ENCODE measurements at places on chromosomes 1 and 21. TPM values are rescaled to one million over a fixed set of nuclear protein-coding genes. Genes with fewer than 3 reads are reported as not detected.
A peak's percentile ranks its signal among the peaks of the same experiment; 100 is the strongest.

- peaks cover 5% of the 10 kb centered on the region for H3K36me3 ChIP-seq
- H3K4me3 ChIP-seq: no peak overlapping the region
- H3K4me1 ChIP-seq: peaks cover 24% of the 10 kb centered on the region
- H3K27ac ChIP-seq: no peak overlapping the region
- DNase-seq: peak; percentile 32
Measured at GRCh38 chr1:53580739-53581475, 121.7 kb downstream of the DMRTB1 start.

GRCh38 chr21:14562959-14563358 lies 16.8 kb upstream of the SAMSN1 start:
- DNase-seq: no peak
- H3K27me3 ChIP-seq: no peaks in the 10 kb centered on the region
- H3K4me3 ChIP-seq: no peak overlapping the region
- no peak overlapping the region for H3K27ac ChIP-seq
- H3K4me1 ChIP-seq: no peaks in the 10 kb centered on the region
- no peaks in the 10 kb centered on the region for H3K36me3 ChIP-seq

- no peak overlapping the region for H3K4me3 ChIP-seq
- peaks cover 4% of the 10 kb centered on the region for H3K36me3 ChIP-seq
- H3K4me1 ChIP-seq: peaks cover 12% of the 10 kb centered on the region
- no peaks in the 10 kb centered on the region for H3K27me3 ChIP-seq
- no peak for DNase-seq
Measured at GRCh38 chr1:165877940-165878556, 50.6 kb downstream of the UCK2 start.

DNA sequence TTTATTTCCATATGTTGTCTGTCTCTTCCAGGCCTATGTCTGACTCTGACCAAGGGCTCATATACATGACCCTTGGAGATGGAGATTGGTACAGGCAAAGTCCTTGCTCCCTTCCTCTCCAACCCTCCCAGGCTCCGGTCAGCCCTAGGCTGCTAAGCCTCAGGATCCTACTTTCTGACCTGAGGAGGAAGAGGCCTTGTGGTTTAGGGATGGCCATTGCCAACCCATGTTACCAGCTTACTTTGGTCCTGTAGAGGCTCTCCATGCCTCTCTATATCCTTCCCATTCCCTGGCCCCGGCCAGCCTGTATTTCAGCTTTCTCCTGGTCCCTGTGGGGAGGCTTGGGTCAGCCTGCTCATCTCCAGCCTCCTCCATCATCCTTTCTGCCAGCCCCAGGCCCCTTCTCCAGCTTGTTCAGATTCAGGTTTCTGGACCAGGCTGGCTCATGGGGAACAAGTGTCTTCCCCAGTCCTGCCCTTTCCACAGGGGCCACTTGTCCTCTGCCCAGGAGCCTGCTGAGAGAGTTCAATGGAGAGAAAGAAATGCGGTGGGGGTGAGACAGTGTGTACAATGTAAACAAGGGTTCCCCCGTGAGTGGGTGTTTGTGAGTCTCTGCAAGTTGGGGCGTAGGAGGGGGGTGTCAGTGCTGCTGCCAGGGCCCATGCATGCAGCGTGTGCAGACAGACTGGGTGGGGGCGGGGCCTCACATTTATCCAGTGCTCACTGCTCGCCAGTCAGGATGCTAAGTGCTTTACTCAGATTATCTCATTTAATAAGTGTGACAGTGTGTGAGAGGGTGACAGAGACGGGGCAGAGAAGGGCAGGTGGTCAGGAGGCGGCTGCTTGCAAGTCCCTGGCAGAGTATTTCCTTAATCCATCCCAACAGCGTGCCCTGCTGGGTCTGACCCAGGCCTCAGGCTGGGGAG lies 31.3 kb upstream of the FOXO6 start:
- peaks cover 2% of the 10 kb centered on the region for H3K27me3 ChIP-seq
- no peaks in the 10 kb centered on the region for H3K36me3 ChIP-seq
- H3K27ac ChIP-seq: no peak overlapping the region
- H3K4me1 ChIP-seq: no peaks in the 10 kb centered on the region
- DNase-seq: no peak

GRCh38 chr1:190436615-190437014 lies 41.0 kb downstream of the BRINP3 start:
- H3K4me3 ChIP-seq: no peak overlapping the region
- H3K27ac ChIP-seq: no peak overlapping the region
- no peaks in the 10 kb centered on the region for H3K36me3 ChIP-seq
- DNase-seq: no peak

DNA sequence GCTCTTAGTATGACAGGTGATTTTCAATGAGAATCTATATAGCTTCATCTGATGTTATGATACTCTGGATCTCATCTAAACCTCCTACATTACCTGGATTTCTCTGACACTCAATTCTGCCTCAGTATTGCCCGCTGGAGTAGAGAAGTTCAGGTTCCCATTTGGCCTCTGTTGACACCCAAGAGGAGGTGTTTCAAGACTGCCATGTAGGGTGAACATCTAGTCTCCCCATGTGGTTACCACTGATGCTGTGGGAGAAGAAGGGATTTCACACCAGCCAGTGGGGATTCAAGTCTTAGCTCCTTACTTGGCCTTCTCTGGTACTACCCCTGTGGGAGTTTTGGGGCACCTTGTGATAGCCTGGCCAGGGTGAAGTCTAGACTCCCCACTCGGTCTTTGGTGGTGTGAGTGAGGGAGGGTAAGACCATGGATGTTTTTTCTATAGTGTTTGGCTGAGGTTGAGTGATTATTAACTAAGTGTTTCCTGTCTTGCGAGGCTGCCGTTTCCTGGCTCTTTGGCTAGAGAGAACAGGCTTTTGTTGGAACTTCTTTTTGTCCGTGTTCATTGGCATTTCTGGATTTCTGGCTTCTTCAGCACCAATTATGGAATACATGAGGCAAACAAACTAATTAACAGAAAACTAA lies 90.7 kb downstream of the RHOU start:
- no peak overlapping the region for H3K4me3 ChIP-seq
- DNase-seq: no peak
- no peak overlapping the region for H3K27ac ChIP-seq
- no peaks in the 10 kb centered on the region for H3K36me3 ChIP-seq

DNA sequence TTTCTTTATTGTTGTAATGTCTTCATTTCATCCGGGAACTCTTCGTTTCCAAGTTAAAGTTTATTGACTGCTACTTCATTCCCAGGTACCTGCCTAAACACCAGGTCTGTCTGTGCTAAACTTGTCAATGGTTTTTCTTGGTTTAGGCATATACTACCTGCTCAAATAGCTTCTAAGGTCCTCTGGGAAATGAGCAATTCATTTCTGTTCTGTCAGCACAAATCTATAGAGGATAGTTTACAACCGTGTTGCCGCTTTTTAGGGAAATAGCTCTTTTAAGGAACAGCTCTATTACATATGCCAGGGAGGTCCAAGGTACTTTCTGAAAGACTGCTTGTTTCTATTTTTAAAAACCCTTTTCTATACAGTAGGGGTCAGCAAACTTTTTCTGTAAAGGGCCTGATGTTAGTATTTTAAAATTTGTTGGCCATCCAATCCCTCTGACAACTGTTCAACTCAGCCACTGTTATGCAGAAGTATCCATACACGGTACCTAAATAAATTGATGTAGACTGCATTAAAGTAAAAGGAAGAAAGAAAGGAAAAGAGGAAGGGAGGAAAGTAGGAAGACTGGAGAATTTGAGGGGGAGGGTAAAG lies 222.7 kb upstream of the PTBP2 start:
- peaks cover 15% of the 10 kb centered on the region for H3K27me3 ChIP-seq
- H3K27ac ChIP-seq: no peak overlapping the region
- no peak overlapping the region for H3K4me3 ChIP-seq
- DNase-seq: no peak
- no peaks in the 10 kb centered on the region for H3K36me3 ChIP-seq

GRCh38 chr1:213605732-213606131 lies 382.0 kb upstream of the PROX1 start:
- peaks cover 5% of the 10 kb centered on the region for H3K27me3 ChIP-seq
- no peak for DNase-seq
- no peaks in the 10 kb centered on the region for H3K4me1 ChIP-seq
- no peak overlapping the region for H3K27ac ChIP-seq
- H3K4me3 ChIP-seq: no peak overlapping the region
- no peaks in the 10 kb centered on the region for H3K36me3 ChIP-seq

DNA sequence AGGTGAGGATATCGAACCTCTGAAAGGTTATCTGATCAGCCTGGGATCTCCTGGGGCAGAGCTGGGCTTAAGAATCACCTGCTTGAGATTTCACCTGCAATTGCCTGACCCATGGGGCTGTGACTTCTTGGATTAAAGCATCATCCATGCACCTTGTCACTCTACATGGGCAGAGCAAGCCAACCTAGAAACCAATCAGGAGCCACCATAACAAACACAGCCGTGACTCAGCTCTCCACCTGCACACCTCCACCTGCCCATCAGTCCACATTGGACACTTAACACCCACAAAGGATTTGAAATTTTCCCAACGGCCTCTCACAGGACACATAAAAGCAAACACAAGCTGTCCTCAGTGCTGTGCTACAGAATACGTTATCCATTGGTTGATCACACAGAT lies 35.1 kb upstream of the ETS2 start:
- H3K4me1 ChIP-seq: peaks cover 46% of the 10 kb centered on the region
- no peaks in the 10 kb centered on the region for H3K36me3 ChIP-seq
- no peak overlapping the region for H3K4me3 ChIP-seq
- no peaks in the 10 kb centered on the region for H3K27me3 ChIP-seq
- H3K27ac ChIP-seq: no peak overlapping the region

- H3K4me1 ChIP-seq: peaks cover 7% of the 10 kb centered on the region
- peaks cover 9% of the 10 kb centered on the region for H3K27me3 ChIP-seq
- no peak for DNase-seq
- no peak overlapping the region for H3K4me3 ChIP-seq
- no peak overlapping the region for H3K27ac ChIP-seq
Measured at GRCh38 chr21:29725025-29725736, 214.6 kb downstream of the GRIK1 start.

DNA sequence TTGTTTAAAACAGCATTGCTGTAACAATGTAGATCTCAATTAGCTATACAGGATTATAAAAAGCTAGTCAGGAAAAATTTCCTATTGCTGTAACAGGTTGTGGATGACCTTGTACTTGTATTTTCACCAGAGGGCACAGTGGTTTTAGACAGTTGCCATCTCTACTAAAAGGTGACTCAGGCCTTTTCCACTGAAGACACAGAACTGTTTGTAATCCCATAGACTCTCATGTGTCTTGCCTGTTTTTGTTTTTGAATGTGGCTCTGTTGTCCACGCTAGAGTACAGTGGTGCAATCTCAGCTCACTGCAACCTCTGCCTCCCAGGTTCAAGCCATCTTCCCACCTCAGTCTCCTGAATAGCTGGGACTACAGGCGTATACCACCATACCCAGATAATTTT lies 5.9 kb downstream of the MTFR1L start:
- H3K4me3 ChIP-seq: no peak overlapping the region
- no peak for DNase-seq
- H3K27ac ChIP-seq: peak overlapping the region; percentile 12
- H3K4me1 ChIP-seq: peaks cover 17% of the 10 kb centered on the region
- H3K27me3 ChIP-seq: no peaks in the 10 kb centered on the region

DNA sequence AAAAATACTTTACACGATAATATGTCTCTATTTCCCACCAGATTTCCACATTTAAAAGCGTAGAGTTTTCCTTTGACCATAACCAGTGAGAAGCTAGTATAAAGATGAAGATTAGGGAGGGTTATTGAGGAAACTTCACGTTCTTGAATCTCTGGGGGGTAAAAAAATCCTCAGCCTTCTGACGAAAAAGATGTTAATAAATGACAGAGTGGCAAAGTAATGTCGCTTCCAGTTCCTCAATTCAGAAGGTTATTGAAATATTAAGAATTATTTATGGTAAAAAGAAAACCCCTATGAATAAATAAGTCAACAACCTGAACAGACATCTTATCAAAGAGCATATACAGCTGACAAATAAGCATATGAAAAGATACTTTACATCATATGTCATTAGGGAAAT lies 241.0 kb downstream of the GPATCH2 start:
- DNase-seq: no peak
- H3K4me1 ChIP-seq: no peaks in the 10 kb centered on the region

GRCh38 chr1:224435318-224435763 lies 744 bp upstream of the WDR26 start:
- no peaks in the 10 kb centered on the region for H3K27me3 ChIP-seq
- H3K36me3 ChIP-seq: peaks cover 2% of the 10 kb centered on the region
- H3K4me3 ChIP-seq: peak overlapping the region; percentile 90
- peaks cover 48% of the 10 kb centered on the region for H3K4me1 ChIP-seq
- peak overlapping the region; percentile 99 for H3K27ac ChIP-seq

DNA sequence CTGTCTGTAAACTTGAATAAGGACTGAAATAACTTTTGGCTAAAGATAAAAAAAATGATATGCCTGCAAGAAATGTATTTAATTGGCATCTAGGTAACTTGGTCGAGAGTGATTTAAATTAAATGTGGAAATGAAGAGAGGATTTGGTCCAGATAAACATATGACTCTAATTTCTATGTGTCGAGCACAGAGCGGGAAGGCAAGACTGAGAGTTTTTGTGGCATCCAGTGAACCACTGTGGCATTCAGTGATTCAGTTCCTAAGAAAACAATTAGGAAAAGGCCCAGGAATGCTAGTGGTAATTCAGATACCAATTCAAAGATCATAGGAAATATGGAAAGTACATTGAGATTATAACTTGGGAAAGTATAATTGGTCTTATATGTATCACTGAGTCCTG lies 39.6 kb downstream of the PDE4B start:
- no peaks in the 10 kb centered on the region for H3K36me3 ChIP-seq
- H3K27ac ChIP-seq: no peak overlapping the region
- peaks cover 10% of the 10 kb centered on the region for H3K27me3 ChIP-seq
- H3K4me1 ChIP-seq: peaks cover 8% of the 10 kb centered on the region
- no peak for DNase-seq

- H3K27ac ChIP-seq: no peak overlapping the region
- H3K4me3 ChIP-seq: no peak overlapping the region
- DNase-seq: no peak
- H3K4me1 ChIP-seq: peaks cover 30% of the 10 kb centered on the region
- no peaks in the 10 kb centered on the region for H3K36me3 ChIP-seq
- no peaks in the 10 kb centered on the region for H3K27me3 ChIP-seq
Measured at GRCh38 chr21:16838331-16838730, 674.5 kb upstream of the CXADR start.

DNA sequence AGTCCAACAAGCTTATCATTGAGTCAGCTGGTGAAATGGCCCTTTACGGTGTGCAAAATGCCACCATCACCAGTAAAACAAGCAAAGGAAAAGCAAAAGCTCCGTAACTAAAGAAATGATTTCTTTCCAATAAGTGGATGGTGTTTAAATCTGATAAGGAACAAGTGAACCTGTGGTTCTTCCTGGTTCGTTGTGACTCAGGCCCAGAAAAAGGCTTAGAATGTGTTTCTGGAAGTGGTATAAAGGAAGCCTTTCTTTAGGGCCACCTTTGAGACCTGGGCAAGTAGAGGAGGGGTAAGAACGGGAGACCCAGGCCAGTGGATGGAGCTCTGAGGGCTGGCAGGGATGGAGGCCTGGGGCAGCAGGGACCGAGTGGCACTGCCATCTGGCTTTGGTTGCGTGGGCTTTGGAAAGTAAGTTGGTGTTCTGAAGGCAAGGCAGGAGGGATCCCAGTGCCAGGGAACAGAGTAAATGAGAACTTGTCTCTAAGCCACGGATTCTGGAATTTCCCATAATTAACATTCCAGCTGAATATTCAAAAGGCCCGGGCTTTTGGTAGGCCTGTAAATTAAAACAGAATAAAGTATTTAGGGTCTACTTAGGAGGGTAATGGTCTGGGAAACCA lies 87.9 kb upstream of the LMO4 start:
- no peaks in the 10 kb centered on the region for H3K27me3 ChIP-seq
- peaks cover 3% of the 10 kb centered on the region for H3K4me1 ChIP-seq
- H3K27ac ChIP-seq: no peak overlapping the region
- no peaks in the 10 kb centered on the region for H3K36me3 ChIP-seq

LRRC3 gene
- 3.3 TPM for total RNA-seq

ARTN gene
- total RNA-seq: 0.69 TPM

CRNN gene
- total RNA-seq: not detected

ATPAF1 gene
- total RNA-seq: 33.2 TPM

CCT8 gene
- 132 TPM for total RNA-seq

All from chondrocyte (in vitro differentiated cells).